ENCODE measurements at places on chromosomes 11 and 22. TPM values are rescaled to one million over a fixed set of nuclear protein-coding genes. Genes with fewer than 3 reads are reported as not detected.

The ANO3 gene
- not detected for total RNA-seq

The PNPLA5 gene
- not detected for total RNA-seq

The IGSF9B gene
- 13.9 TPM for total RNA-seq

The KCNJ1 gene
- total RNA-seq = not detected

The NCF4 gene
- total RNA-seq = not detected

The MAP6 gene
- total RNA-seq = not detected

The ABCC8 gene
- not detected for total RNA-seq

The PTPRCAP gene
- 0.86 TPM for total RNA-seq

The ANO5 gene
- total RNA-seq = not detected

The DDI1 gene
- total RNA-seq = not detected

The B3GAT3 gene
- 40.1 TPM for total RNA-seq

The TCP11L1 gene
- total RNA-seq = 25.8 TPM

- H3K27me3 ChIP-seq = no peaks in the 10 kb centered on the region
- peaks cover 36% of the 10 kb centered on the region for H3K36me3 ChIP-seq
- peak; percentile 76 for DNase-seq
- H3K4me1 ChIP-seq = peaks cover 22% of the 10 kb centered on the region
These were observed 6.9 kb upstream of the POLDIP3 start for GRCh38 chr22:42621505-42622002.

DNA sequence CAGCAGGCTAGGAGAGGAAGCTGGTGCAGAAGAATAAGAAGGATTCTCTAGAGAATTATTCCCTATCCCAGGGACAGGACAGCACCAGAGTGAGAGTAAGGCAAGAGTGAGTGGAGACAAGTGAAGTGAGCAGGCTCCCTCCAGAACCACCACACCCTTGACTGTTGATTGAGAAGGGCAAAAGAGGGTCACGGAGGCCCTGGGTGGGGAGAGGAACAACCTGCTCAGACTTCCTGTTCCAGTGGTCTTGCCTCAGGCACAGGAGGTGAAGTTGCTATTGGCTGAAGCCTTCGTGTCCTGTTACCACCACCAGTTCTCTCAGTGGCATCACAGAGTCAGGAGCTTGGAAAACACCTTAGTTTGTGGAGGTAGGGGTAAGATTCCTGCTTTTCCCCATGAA lies 51.7 kb upstream of the CCDC89 start:
- H3K4me3 ChIP-seq = no peak overlapping the region
- no peak overlapping the region for H3K27ac ChIP-seq
- H3K4me1 ChIP-seq = peaks cover under 1% of the 10 kb centered on the region
- no peak for DNase-seq
- no peaks in the 10 kb centered on the region for H3K27me3 ChIP-seq
- no peaks in the 10 kb centered on the region for H3K36me3 ChIP-seq

GRCh38 chr11:13928566-13929251 lies 33.8 kb upstream of the SPON1 start:
- H3K27me3 ChIP-seq = no peaks in the 10 kb centered on the region
- peaks cover 20% of the 10 kb centered on the region for H3K4me1 ChIP-seq
- peak; percentile 69 for DNase-seq
- H3K27ac ChIP-seq = peak overlapping the region; percentile 67

GRCh38 chr11:91776655-91777054 lies 448.0 kb upstream of the FAT3 start:
- no peaks in the 10 kb centered on the region for H3K27me3 ChIP-seq
- H3K36me3 ChIP-seq = no peaks in the 10 kb centered on the region
- no peak for DNase-seq
- H3K27ac ChIP-seq = no peak overlapping the region

DNA sequence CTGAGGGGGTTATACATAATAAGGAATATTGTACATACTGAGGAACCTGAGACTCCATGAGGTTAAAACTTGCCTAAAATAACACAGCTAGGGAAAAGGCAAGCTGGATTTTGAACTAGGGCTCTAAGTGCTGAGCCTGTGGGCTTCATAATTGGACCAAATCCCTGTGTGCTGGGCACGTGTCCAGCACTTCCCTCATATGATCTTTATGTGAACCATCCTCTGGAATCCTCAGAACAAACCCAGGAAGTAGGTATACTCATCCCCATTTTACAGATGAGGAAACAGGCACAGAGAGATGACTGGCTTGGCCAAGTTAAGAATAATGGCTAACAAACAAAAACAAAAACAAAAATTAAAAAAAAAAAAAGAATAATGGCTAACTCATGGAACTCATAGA lies 14.9 kb downstream of the RTN4RL2 start:
- H3K27me3 ChIP-seq = no peaks in the 10 kb centered on the region
- H3K36me3 ChIP-seq = no peaks in the 10 kb centered on the region
- no peak overlapping the region for H3K4me3 ChIP-seq
- no peak for DNase-seq

DNA sequence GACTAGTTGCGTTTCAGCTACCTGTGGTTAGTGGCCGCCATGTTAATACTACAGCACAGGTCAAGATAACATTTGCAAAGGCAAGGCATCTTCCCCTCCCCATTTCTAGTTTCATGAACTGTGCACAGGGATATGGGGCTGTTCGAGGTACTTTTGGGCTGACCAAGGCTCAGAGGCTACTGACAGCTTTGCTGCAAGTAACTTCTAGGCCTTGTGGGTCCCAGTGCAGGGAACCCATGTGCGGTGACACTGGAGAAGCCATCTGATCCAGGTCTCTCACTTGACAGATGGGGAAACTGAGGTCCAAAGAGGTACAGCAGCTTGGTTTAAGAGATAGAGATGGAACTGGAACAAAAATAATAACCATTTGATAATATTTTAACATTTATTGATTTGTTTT lies 13.6 kb downstream of the TIMP3 start:
- DNase-seq = no peak
- H3K4me1 ChIP-seq = peaks cover 25% of the 10 kb centered on the region
- no peaks in the 10 kb centered on the region for H3K36me3 ChIP-seq
- no peaks in the 10 kb centered on the region for H3K27me3 ChIP-seq
- H3K4me3 ChIP-seq = no peak overlapping the region

DNA sequence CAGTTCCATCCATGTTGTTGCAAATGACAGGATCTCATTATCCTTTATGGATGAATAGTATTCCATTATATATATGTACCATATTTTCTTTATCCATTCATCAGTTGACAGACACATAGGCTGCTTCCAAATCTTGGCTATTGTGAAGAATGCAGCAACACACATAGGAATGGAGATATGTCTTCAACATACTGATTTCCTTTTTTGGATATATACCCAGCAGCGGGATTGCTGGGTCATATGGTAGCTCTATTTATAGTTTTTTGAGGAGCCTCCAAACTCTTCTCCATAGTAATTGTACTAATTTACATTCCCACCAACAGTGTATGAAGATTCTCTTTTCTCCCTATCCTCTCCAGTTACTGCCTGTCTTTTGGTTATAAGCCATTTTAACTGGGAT lies 383.9 kb upstream of the CHORDC1 start:
- no peak overlapping the region for H3K4me3 ChIP-seq
- no peaks in the 10 kb centered on the region for H3K27me3 ChIP-seq
- DNase-seq = no peak
- H3K27ac ChIP-seq = no peak overlapping the region

GRCh38 chr11:93520726-93521509 lies 22.3 kb downstream of the SMCO4 start:
- no peaks in the 10 kb centered on the region for H3K36me3 ChIP-seq
- H3K4me1 ChIP-seq = peaks cover 16% of the 10 kb centered on the region
- H3K4me3 ChIP-seq = no peak overlapping the region

DNA sequence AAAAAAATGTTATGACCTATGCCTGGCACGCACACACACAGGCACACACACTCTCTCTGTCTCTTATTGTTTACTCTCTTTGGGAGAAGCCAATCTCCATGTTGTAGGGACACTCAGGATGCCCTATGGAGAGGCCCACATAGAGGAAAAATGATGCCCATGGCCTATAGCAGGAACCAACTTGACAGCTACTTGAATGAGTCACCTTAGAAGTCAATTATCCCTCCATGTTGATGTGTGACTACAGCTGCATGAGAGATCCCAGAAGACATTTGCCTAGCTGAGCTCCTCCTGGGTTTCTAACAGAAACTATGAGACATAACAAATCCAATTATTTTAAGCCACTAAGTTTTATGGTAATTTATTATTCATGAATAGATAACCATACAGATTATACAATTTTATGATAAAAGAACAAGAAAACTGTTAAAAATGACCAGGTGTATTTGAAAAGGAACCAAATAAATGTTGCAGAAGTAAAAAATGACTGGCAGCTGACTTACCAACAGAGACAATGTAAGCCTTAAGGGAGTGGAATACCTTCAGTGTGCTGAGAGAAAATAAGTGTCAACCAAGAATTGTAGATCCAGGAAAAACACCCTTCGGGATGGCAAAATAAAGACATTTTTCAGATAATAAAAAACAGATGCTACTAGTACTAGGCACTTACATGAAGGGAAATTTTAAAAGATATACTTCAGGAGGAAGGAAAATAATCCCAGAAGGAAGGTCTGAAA lies 403.7 kb upstream of the SYN3 start:
- H3K4me3 ChIP-seq = no peak overlapping the region
- no peaks in the 10 kb centered on the region for H3K36me3 ChIP-seq
- no peaks in the 10 kb centered on the region for H3K4me1 ChIP-seq
- H3K27me3 ChIP-seq = no peaks in the 10 kb centered on the region
- DNase-seq = no peak

DNA sequence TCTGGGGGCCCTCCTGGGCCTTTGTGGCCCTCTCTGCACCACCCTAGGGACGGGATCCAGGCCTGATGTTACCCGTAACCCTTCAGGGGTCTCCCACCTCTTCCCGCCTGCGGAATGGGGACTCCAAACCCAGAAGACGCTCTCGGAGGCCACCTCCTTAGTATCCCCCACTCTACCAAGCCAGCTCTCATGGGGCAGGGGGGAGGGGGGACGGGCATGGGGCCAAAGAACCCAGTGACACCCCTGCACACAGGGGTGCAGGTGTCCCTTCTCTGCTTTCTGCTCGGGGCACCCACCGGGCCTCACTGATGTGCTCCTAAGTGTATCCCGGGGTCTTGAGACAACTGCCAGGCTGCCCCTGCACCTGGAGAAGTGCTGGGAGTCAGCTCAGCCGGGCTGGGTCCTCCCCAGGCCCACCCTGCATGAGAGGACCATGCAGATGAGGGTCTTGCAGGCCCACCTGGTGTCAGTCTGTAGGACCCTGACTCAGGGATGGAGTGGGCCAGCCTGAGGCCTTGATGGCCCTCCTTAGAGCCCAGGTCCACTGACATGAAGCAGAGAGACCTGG lies 176.9 kb downstream of the IGLL1 start:
- no peaks in the 10 kb centered on the region for H3K4me1 ChIP-seq
- no peaks in the 10 kb centered on the region for H3K36me3 ChIP-seq
- H3K27me3 ChIP-seq = peaks cover 29% of the 10 kb centered on the region
- H3K27ac ChIP-seq = no peak overlapping the region

DNA sequence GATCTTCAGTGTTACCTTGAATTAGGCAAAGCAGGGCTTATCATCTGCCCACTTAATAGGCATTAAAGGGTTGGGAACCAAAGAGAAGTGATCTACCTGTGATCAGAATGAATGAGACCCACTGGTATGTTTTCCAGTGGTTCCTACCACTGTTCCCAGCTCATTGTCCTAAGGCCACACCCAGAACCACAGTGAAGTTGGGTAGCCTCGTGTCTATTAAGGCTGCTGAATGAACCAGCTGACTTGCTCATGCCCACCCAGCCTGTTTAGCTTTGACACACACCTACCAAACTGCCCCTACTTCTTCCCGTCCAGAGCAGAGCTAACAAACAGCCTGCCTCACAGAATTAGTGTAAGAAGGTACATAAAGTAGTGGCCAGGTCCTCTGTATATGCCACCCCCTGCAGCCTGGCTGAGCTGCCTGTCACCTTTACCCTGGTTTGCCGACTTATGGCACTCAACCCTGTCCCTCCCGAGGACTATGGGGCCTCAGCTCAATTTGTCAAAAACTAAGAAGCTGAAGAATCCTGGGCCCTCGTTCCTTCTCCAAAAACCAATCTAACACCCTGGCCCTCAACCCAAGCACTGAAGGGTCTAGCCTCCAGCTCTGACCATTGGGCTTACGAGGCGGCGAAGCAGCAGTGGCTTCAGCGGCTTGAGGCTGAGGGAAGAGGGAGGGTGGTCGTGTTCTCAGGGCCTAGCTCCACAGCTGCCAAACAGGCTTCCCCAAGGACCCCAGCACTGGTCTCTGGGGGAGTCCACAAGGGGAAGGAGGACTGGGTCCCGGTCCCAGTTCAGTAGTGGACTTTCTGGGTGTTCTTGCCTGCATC lies 9.8 kb downstream of the UCP2 start:
- H3K4me1 ChIP-seq = peaks cover 11% of the 10 kb centered on the region
- no peaks in the 10 kb centered on the region for H3K27me3 ChIP-seq
- DNase-seq = no peak
- H3K4me3 ChIP-seq = no peak overlapping the region
- peak overlapping the region; percentile 30 for H3K27ac ChIP-seq

GRCh38 chr11:134261626-134262488 lies 8.5 kb downstream of the ACAD8 start:
- peaks cover 8% of the 10 kb centered on the region for H3K4me1 ChIP-seq
- H3K36me3 ChIP-seq = peaks cover 41% of the 10 kb centered on the region
- no peaks in the 10 kb centered on the region for H3K27me3 ChIP-seq

- no peak for DNase-seq
- no peak overlapping the region for H3K4me3 ChIP-seq
- H3K27me3 ChIP-seq = no peaks in the 10 kb centered on the region
- peaks cover 73% of the 10 kb centered on the region for H3K4me1 ChIP-seq
- no peak overlapping the region for H3K27ac ChIP-seq
These were observed 17.5 kb downstream of the USP2 start for GRCh38 chr11:119363851-119364590.

GRCh38 chr11:43523632-43524031 lies 156.9 kb upstream of the HSD17B12 start:
- no peak overlapping the region for H3K4me3 ChIP-seq
- no peaks in the 10 kb centered on the region for H3K36me3 ChIP-seq
- H3K27me3 ChIP-seq = peaks cover 11% of the 10 kb centered on the region
- DNase-seq = no peak
- H3K27ac ChIP-seq = no peak overlapping the region
- H3K4me1 ChIP-seq = no peaks in the 10 kb centered on the region

DNA sequence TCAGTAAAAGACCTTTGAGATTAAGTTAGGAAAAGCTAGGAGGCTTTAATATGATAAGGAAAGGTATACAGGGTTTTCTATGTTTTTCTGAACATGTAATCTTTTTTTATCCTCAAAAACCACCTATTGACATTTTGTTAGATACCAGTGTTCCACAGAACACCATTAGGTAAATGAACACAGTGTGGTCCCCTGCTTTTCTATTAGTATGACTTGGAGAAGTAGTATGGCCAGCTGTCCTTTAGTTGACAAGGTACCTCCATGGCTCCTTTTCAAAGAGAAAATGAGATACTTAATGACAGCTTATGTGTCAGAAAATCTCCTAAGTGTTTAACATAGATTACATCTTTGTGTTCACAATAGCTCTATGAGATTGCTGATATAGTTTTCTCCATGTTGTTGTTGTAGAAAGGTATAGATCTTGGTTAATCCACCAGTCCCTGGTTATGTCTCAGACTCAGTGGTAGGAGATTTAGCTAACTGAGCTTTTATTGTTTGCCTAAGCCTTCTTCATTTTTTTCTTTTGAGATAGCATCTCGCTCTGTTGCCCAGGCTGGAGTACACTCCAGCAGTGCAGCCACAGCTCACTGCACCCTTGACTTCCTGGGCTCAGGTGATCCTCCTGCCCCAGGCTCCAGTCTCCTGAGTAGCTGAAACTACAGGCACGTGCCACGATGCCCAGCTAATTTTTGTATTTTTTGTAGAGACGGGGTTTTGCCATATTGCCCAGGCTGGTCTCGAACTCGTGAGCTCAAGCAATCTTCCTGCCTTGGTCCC lies 46.0 kb downstream of the STIM1 start:
- no peak overlapping the region for H3K4me3 ChIP-seq
- H3K36me3 ChIP-seq = no peaks in the 10 kb centered on the region
- no peak for DNase-seq
- no peaks in the 10 kb centered on the region for H3K27me3 ChIP-seq
- no peak overlapping the region for H3K27ac ChIP-seq

GRCh38 chr11:43712676-43713075 lies 32.1 kb downstream of the HSD17B12 start:
- peaks cover 5% of the 10 kb centered on the region for H3K36me3 ChIP-seq
- H3K4me3 ChIP-seq = no peak overlapping the region
- H3K27me3 ChIP-seq = no peaks in the 10 kb centered on the region
- H3K27ac ChIP-seq = no peak overlapping the region
- no peaks in the 10 kb centered on the region for H3K4me1 ChIP-seq

All from MCF 10A (cell line).